ENCODE measurements at places on chromosomes 4 and X. TPM values are rescaled to one million over a fixed set of nuclear protein-coding genes. Genes with fewer than 3 reads are reported as not detected.

GRCh38 chrX:143025628-143026027 is at the start of gene SPANXN4:
TSS of gene SPANXN4 (plus strand) at chrX:143025928. CDS start at chrX:143026015, 87 bp downstream.
- DNase-seq: no peak

DNA sequence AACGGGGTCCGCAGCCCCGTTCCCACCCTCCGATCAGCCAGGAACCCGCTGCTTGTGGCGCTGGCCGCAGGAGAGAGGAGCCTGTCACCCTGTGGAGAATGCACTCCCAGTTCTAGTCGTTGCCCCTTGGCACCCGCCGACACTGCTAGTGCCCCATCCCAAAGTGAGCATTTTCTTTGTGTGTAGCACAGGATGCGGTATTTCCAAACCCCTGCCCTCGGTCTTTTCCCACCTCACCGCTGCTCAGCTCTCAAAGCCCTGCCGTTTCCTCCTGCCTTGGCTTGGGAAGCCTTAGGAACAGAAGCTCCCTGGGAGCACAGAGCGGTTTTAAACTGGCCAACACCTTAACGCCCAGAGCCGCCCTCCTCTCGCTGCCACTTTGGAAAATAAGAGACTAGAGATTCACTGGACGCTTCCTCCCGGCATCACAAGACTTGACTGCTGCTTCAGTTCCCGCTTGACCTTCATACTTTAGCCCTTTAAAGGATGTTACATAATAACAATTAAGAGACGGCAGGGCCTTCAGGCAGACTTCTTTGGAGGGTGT is 772 bp downstream of the CYP4V2 start:
- peak; percentile 29 for DNase-seq

DNA sequence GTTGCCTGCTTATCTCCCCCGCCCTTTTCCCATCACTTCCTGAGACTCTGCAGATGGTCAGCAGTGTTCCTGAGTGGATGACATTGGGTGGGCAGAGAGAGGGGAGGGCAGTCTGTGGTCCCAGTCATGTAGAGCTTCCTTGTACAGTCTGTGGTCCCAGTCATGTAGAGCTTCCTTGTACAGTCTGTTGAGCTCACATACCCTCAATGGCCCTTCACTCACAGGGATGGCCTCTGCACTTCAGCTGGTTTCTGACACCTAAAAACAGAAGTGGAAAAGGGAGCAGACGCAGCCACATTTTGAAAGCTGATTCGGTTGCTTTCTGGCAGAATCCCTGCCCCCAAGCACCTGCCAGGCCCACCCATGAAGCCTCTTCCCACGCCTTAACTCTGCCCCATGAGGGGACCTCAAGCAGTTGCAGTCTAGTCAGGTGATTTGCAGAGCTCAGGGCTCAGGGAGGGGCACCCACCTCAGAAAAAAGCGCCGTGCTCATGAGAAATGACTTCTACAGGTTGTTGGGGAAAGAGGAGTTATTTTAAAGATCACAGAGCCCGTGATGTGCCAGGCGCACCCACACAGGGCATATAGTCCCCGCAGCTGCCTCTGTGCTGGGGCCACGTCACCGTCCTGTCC is 3.6 kb upstream of the TMEM271 start:
- DNase-seq: no peak

PLAC8 gene
- 10.8 TPM for total RNA-seq
